Small intestine (tissue), 16 donors: ENCODE measurements at places on chromosomes 6 and 20.

GRCh38 chr6:111543913-111544435 is 61.0 kb upstream of the REV3L start:
- no peak for DNase-seq

DNA sequence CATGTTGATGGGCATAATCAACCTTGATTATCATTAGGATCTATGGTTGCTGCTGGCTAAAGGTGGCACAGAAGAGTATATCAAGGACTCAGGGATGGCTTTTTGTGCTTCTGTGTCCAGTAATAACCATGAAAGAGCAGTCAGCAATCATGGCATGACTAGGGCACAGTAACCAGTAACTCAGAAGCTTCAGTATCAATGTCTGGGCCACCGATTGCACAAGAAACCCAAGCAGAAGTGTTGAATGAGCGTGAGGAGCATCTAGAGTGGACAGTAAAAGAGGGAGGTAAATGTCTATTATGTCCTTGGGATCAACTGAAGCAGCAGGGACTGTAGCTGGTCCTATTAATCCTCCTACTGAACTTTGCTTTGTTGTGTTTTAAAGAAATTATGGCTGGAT is 81.5 kb upstream of the F13A1 start:
- no peak for DNase-seq

GRCh38 chr20:19397666-19398065 is 185.2 kb downstream of the SLC24A3 start:
- no peak for DNase-seq

DNA sequence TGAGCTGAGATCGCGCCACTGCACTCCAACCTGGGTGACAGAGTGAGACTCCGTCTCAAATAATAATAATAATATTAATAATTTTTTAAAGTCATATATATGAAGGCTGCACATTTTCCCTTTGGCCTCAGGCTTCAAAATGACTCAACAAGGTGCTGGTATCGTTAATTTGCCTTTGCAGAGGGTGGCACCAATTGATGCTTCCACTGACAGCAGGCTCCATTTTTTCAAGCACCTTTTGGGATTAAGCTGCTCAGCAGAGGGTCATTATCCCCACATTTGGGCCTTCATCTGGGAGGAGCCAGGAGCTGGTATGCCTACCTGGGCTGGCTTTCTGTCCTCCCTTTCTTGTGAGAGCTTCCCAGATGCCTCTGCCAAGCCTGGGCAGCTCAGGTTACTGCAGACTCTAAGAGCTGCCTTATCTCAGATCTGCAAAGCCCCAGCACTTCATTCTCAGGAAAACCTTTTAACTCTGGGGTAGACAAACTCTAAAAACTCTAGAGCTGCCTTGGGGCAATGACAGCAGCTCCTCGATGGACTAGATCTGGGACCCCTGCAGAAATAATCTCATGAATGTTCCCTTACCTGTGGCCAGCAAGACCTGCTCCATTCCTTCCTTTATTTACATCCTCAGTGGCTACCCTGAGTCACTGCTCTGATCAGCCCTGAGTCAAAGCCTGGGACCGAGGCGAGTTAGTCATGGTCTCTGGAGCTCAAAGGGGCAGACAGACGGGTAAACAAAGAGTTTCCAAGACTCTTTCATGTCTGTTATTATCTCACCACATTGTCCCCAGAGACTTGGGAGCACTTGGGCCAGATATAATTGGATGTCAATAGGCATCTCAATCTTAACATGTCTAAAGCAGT is 80.0 kb upstream of the EYA2 start:
- peak; percentile 36 for DNase-seq

- no peak for DNase-seq
These were observed 10.3 kb downstream of the ELOVL2 start for GRCh38 chr6:11033825-11034224.

GRCh38 chr20:57415771-57416170 is 24.6 kb downstream of the RBM38 start:
- no peak for DNase-seq

DNA sequence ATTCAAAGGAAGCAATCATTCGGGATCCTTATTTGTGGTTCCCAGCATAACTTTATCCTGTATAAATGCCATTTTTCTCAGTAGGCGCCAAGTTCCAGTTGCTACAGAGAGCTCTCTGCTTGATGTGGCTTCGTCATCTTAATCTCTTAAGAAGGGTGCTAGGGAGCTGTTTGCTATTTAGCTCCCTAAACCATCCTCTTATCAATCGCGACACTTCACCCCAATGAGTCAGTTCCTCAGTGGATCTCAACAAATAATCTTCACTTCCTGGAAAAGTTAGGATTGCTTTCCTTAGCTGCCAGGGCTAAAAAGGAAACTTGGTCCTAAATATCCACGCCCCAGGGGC is 1.3 kb upstream of the NKAIN2 start:
- no peak for DNase-seq

DNA sequence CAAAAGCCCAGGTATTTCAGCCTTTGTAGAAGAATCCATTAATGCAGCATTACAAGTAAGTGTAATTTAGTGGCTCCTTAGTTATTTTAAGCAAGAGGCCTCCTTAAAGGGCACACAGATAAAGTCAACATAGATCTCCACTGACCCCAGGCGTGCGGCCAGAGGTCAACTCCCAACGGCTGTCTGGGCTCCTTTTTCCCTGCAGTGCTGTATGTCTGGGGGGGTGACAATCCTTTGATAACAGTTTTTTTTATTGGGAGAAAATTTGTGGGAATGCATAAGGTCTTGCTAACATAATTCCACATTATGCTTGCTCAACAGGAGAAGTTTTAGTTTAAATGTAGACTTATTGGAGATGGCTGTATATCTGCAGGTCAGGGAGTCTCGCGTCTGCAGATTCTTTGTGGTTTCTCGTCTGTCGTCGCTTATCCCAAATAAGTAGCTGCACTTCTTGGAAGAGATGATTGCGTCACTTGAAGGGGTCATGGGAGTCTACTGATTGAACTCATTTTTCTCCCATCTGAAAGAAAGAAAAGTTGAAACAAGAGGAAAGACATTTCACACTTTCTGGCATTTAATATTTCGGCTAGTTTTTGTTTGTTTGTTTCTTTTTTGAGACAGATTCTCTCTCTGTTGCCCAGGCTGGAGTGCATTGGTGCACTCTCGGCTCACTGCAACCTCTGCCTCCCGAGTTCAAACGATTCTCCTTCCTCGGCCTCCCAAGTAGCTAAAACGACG is 151.7 kb upstream of the AKAP12 start:
- DNase-seq: no peak

DNA sequence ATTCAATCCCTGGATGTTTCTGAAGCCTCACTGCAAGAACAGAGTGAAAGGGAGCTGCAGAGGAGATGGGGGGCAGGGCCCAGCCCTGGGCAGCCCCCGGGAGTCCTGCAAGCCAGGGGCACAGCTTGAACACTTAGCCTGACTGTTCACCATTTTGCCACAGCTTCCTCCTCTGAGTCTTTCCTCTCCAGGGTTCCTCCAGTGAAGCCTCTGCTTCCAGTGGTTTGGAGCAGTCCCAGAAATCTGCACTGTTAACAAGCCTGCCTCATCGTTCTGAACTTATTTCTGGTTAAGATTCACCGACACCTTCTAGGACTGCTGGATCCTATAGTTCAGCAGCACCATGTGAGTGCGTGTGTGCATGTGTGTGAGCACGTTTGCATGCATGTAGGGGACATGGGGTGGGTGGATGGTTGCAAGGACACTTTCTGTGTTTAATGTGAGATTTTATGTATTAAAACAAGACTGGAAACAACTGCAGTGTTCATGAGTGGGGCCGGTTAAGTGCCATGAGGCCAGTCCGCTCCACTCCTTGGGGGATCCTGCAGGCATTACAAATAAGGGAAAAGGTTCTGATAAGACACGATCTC is 24.6 kb downstream of the CEBPB start:
- DNase-seq: no peak

DNA sequence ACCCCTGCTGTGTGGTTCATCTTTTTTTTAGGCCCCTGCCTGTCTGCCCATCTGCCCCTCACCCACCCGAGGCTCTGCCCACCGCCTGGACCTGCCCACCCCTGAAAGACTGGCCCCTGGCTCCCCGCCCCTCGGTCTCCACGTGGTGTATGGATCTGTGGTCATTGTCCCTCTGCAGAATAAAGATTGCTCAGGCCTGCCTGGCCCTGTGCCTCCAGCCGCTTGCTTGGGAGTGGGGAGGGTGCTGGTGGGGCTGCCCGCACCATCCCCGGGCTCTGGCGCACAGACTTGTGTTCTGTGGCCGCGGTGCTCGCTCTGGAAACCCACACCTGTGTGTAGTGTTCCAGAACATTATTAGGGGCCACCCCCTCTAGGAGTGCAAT is 1.6 kb downstream of the MAP1LC3A start:
- DNase-seq: no peak

- DNase-seq: no peak
These were observed 106.1 kb upstream of the CITED2 start for GRCh38 chr6:139480356-139481165.

DNA sequence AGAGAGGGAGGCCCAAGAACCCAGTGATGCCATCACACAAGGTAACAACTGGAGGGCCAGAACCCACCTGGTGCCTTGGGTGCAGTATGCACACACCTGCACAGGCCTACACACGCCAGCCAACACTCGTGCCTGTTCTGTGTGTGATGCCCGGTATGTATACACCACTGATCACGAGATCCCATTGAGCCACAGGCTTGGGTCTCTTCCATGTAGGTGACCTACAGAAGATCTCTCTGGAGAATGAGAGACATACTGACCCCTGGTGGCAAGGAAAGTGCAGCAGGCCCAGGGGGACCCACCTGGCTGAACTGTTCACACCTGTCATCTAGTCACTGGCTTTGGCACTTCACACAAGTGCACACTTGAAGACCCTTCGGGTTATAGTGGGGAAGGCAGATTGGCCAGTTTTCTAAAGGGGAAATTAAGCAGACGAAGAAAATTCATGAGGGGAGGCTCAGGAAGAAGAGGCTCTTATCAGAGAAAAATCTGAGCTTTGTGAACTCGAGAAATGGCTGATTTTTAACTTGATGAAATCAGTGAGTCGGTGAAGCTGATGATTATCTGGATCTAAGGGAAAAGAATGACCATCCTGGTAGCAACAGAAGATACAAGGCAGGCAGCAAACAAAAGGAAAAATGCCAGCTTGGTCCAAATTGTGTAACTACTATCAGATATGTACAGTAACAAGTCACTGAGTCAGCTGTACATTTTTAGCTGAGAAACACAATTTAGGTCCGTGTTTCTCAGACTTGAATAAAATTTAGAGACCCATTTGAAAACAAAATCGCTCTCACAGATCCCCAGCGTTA is 69.1 kb upstream of the PBOV1 start:
- peak; percentile 70 for DNase-seq

DNA sequence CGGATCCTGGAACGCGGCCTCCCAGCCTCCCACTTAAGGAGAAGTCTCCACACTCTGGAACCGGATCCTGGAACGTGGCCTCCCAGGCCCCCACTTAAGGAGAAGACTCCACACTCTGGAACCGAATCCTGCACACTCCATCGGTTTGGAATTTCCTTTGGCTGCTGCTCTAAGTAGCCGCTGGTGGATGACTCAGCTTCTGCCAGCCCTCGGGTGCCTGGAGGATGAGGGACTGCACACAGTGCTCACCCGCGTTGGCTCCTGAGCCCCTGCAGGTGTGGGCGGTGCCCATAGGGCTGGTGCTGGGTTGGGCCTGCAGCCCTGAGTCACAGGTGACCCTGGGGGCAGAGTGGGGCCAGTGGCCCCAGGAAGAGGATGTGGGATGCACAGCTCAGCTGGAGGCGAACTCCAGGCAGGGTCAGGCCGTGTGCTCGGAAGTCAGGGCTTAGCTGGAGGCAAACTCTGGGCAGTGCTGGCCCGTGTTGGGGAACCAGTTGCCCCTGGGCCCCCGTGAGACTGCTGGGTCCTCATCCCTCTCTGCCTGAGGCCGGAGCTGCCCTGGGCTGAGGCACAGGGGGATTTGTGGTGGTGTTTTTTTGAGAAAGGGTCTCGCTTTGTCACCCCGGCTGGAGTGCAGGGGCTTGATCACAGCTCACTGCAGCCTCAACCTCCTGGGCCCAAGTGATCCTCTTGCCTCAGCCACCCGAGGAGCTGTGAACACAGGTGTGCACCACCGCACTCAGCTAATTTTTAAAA is 13.9 kb upstream of the TNFRSF6B start:
- no peak for DNase-seq

- no peak for DNase-seq
These were observed 165.5 kb downstream of the TFAP2B start for GRCh38 chr6:50984135-50984534.

DNA sequence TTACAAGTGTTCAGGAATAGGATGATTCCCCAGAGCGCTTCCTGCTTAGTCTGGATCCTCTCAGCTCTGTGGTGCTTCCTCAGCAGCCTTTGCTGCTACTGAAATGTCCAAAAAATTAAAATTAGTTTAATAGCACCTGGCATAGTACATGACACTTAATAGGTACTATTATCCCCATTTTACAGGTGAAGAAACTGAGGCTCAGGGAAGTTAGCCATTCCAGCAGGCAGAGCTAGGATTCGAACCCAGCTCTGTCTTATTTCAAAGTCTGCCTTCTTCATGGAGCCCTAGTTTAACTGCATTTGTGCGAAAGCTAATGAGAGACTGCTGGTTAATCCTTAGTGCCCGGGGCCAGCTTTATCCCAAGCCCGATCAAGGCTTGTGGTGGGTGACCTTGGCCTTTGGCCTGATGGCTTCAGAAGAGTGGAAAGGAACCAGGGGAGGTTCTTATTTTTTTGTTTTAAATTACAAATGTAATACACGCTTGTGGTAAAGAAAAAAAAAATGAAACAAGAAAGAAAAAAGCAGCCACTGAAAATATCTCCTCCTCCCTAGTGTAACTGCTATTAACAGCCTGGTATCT is 30.1 kb downstream of the TOX2 start:
- no peak for DNase-seq

DNA sequence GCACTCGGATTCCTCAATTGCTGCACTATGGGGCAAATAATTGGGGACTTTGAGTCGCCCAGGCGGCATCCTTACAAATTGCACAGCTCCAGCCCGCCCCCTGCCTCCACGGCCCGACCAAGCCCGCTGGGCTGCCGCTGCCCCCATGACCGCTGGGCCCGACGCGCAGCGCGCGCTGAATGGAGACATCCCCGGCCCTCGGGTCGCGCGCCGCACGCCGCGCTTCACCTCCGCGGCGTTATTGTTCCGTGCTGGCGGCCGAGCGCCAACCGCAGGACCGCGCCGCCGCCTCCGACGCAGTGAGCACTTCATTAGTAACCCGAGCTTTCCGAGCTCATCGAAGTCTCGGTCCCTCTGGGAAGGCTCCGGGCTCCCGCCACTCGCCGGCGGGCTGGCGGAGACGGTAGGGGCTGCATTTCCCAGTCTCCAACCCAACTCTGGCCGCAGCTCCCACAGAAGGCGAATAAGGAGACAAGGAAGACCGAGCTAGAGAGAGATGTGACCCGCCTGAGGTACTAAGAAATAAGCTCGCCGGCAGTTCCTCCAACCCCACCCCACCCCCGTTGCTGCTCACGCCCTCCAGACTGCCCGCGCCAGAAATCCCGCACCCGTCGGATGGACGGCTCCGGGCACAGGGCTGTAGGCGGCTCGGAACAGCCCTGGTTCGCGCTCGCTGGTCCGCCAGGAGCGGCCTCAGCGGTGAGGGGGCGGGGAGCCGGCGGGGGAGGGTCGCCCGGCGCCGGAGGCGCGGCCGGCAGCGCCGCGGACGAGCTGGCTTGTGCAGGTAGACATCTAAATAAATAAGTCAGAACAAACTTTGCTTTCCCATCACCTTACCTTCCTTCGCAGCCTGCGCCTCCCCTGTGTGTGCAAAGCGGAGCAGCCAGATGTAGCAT is 703 bp downstream of the EPHA7 start:
- DNase-seq: peak; percentile 9

- peak; percentile 39 for DNase-seq
These were observed 32.1 kb downstream of the PRSS16 start for GRCh38 chr6:27279513-27280063.
